ENCODE measurements at places on chromosomes 4 and X.

DNA sequence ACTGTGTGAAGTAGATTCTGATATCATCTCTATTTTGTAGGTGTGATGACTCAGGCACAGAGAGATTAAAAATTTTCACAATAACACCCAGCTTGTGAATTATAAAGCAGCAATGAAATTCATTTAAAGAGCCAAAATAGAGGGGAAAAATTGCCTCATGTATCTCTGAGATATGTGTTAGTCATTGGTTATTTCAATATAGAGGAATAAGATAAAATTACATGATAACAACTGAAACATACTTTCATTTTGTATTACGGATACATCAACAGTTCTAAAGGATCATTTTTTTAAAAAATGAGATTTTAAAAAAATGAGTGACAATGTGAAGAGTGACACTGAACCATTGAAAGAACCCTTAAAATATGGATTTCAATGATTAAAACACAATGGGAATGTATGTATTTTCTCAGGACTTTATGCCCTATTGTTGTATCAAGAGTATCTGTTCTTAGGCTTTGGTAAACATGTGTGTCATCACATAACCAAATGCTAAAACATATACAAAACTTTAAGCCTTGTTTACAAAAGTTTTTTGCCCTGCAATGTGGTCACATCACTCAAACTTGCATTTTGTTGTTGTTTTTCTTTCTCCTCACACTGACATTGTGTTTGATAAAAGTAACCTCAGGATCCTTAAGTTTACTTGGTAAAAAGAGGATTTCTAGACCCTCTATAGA lies 221.3 kb downstream of the ANTXR2 start:
- DNase-seq: no peak

GRCh38 chr4:187666697-187667494 lies 328.7 kb upstream of the ZFP42 start:
- DNase-seq: no peak

DNA sequence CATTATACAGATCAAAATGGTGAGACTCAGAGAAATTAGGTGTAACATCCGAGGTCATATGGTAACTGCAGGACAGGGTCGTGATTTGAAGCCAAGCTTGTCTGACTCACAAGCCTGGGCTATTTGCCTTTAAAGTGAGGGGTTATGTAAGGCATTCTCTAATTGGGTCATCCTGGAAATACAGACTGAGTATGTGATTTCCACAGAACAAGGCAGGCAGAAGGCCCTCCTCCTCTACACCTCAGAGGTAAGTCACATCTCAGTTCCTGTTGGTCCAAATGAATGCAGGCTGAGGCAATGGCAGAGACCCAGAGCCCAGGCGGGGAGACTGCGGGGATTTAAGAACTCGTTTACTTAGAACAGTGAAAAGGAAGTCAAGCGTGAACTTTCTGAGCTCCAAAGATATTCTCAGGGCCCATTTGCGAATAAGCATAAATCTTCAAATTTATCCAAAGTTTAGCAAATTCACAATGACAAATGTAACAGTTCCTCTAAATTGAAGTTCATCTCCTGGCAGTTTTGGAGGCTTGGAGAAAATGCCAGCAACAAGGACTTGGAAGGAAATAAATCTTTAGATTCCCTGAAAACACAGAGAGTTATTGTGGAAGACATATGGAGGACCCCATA lies 153.3 kb downstream of the LDB2 start:
- DNase-seq: no peak

DNA sequence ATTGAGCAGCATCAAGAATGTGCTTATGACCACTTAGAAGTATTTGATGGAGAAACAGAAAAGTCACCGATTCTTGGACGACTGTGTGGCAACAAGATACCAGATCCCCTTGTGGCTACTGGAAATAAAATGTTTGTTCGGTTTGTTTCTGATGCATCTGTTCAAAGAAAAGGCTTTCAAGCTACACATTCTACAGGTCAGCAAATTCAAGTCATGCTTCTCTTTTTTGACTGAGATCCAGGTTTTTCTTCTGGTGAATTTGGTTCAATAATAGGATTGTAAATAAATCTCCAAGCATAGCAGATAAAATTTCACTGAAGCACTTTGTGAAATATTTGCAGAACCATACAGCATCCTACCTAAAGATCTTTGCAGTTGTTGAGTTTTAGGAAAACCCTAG lies 218.1 kb downstream of the TLL1 start:
- no peak for DNase-seq

- DNase-seq: no peak
These were observed 62.9 kb downstream of the MID1IP1 start for GRCh38 chrX:38864165-38864564.

DNA sequence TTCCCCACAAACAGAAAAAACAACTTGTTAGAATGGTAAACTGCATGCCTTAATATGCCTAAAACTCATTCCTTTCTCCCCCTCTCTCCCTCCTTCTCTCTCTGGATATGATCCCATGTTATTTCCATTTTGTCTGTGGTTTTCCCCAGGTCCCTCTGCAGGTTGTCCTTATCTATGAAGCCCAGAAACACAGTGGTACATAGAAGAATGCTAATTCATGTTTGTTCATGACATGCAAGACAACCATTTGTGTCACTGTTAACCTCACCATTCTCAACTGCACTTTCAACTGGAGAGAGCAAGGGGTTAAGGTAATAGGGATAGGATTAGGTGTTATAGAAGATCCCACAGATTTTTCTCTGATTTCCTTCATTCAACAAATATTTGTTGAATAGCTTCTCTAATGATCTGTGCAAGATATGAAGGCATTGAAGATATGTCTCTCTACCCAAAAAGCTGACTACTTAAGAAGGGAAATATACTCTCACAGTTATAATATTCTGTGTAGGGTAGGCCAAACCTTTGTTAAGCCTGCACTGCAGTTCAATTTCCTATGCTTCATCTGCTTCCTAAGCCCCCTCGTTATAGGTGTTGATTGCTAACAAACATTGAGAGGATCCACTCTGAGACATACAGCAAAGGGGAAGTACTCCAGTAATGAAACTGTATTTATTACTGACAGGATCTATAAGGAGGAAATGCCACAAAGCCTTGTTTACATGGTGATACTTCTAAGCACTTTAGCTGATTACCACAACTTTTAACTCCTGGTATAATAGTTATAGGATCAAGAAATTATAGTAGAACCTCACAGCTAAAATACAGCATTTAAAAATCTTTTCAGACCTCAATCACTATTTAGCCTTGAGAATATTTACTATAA lies 96.1 kb downstream of the FRYL start:
- no peak for DNase-seq

DNA sequence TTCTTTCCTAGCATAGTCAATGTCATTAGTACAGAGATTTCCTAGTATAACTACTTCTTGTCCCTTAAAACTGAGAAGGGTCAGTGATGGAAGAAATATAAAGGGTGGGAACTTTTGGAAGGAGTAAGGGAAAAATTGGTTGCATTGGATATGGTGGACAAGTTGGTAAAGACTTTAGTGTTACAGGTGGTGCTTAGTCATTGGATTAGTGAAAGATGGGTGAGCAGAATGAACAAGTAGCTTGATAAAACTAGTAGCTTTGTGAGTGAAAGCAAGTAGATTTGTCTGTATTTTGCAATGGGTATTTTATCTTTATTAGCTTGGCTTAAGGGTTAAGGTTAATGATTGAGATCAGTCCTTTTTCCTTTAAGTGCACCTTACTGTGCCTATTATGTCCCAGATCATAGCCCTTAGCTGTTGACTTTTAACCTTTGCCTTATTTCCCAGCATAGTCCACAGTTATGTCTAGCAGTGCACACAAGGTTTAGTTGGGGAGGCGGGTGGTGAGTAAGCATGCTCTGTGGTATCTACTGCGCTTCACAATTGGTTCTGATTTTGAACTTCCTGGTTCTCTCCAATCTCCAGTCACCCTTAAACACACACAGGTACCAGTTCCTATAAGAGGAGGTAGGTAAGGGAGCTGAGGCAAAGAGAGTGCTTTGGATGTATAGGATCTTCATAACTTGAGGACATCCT lies 9.5 kb downstream of the WDR44 start:
- no peak for DNase-seq

All from effector memory CD8-positive, alpha-beta T cell (primary cell).